Epithelial cell of proximal tubule (primary cell): ENCODE measurements at places on chromosomes 12 and 14. TPM values are rescaled to one million over a fixed set of nuclear protein-coding genes. Genes with fewer than 3 reads are reported as not detected.

Gene NAB2
- 15.9 and 24.4 TPM in 2 replicates for total RNA-seq

Gene PLXNC1
- 0.06 and 0.07 TPM in 2 replicates for total RNA-seq

Gene PEBP1
- total RNA-seq, result 445 and 494 TPM in 2 replicates

Gene APOF
- total RNA-seq, result not detected in 2 replicates

Gene LIN7A
- 2.2 and 2.3 TPM in 2 replicates for total RNA-seq
